ENCODE measurements at places on chromosomes 7 and 10. TPM values are rescaled to one million over a fixed set of nuclear protein-coding genes. Genes with fewer than 3 reads are reported as not detected.

FAM131B gene
- total RNA-seq: 11.9 TPM

RHBDD2 gene
- 28.1 TPM for total RNA-seq

FKBP9 gene
- 17.4 TPM for total RNA-seq

EN2 gene
- total RNA-seq: 0.04 TPM

SPDYE11 gene
- total RNA-seq: not detected

MSMB gene
- 0.89 TPM for total RNA-seq

MRC1 gene
- 0.17 TPM for total RNA-seq

PAX4 gene
- total RNA-seq: 0.07 TPM

ING3 gene
- total RNA-seq: 6.7 TPM

SPDYE5 gene
- total RNA-seq: not detected

NODAL gene
- total RNA-seq: 151 TPM

FBXO24 gene
- 0.94 TPM for total RNA-seq

PRPS1L1 gene
- total RNA-seq: not detected

CC2D2B gene
- total RNA-seq: 0.35 TPM

CLDN4 gene
- total RNA-seq: 2.0 TPM

HKDC1 gene
- 0.03 TPM for total RNA-seq

FBXL13 gene
- total RNA-seq: 0.97 TPM

TMEM213 gene
- total RNA-seq: not detected

C10orf105 gene
- 0.18 TPM for total RNA-seq

SLC26A3 gene
- not detected for total RNA-seq

SFMBT2 gene
- total RNA-seq: 3.5 TPM

EIF5AL1 gene
- 0.73 TPM for total RNA-seq

SYT15B gene
- not detected for total RNA-seq

AMZ1 gene
- total RNA-seq: not detected

EFCAB10 gene
- total RNA-seq: 2.3 TPM

CAMK1D gene
- total RNA-seq: 3.4 TPM

JAKMIP3 gene
- 0.42 TPM for total RNA-seq

AEBP1 gene
- total RNA-seq: 15.8 TPM

CRYGN gene
- 1.2 TPM for total RNA-seq

GFRA1 gene
- 1.6 TPM for total RNA-seq

ARHGAP22 gene
- 9.1 TPM for total RNA-seq

SPDYE1 gene
- total RNA-seq: not detected

CHN2 gene
- total RNA-seq: 3.1 TPM

NOS3 gene
- 15.5 TPM for total RNA-seq

PLXDC2 gene
- total RNA-seq: 27.5 TPM

UPK3B gene
- total RNA-seq: 0.07 TPM

Data from H7 (cell line).